ENCODE measurements at places on chromosomes 7 and 10. TPM values are rescaled to one million over a fixed set of nuclear protein-coding genes. Genes with fewer than 3 reads are reported as not detected.

DNA sequence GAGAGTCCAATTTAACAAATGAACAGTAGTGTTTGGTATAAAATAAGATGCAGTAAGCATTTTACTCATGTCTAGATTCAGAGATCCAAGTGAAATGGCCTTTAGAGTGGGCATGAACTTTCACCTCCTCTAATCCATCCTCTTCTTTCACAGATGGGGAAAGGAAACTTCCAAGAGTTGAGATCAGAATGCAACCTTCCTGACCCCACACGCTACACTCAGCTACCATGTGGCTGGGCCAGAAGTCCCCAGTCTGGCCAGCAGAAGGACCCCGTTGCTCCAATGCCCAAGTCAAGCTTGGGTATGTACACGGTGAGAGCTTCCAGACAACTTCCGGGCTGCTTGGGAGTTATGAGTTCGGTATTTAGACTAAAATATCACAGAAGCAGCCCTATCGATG lies 228.0 kb downstream of the ELMO1 start:
- no peak for DNase-seq

- no peak for DNase-seq
Observed at GRCh38 chr7:148156233-148156632, 434.3 kb upstream of the C7orf33 start.

- DNase-seq: peak; percentile 16
Observed at GRCh38 chr10:86876748-86877147, 80.7 kb downstream of the MMRN2 start.

- DNase-seq: no peak
Observed at GRCh38 chr7:130127821-130128317, 57.5 kb downstream of the KLHDC10 start.

GRCh38 chr7:20064974-20065862 lies 152.0 kb downstream of the MACC1 start:
- no peak for DNase-seq

- no peak for DNase-seq
Observed at GRCh38 chr10:61899069-61899531, 2.4 kb upstream of the ARID5B start.

- no peak for DNase-seq
Observed at GRCh38 chr7:32928785-32929298, 28.4 kb upstream of the FKBP9 start.

- DNase-seq: no peak
Observed at GRCh38 chr7:27688646-27689045, 26.0 kb upstream of the HIBADH start.

DNA sequence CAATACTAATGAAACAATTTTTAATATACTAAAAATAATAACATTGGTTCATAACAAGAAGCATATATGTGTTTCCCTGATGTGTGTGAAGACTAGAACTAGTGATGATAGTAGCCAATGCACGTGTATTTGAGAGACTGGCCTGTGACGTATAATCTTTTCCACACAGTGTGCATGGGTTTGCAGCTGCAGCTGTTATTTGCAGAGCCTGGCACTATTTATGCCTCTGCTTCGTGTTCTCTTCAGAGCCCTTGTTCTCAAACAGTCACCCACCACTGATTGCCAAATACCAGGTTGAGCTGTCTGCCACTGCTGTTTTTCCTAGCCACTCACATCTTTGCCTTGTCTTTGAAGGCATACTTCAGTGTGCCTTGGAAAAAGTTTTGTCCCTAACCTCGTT lies 531.7 kb downstream of the ETV1 start:
- DNase-seq: no peak

DNA sequence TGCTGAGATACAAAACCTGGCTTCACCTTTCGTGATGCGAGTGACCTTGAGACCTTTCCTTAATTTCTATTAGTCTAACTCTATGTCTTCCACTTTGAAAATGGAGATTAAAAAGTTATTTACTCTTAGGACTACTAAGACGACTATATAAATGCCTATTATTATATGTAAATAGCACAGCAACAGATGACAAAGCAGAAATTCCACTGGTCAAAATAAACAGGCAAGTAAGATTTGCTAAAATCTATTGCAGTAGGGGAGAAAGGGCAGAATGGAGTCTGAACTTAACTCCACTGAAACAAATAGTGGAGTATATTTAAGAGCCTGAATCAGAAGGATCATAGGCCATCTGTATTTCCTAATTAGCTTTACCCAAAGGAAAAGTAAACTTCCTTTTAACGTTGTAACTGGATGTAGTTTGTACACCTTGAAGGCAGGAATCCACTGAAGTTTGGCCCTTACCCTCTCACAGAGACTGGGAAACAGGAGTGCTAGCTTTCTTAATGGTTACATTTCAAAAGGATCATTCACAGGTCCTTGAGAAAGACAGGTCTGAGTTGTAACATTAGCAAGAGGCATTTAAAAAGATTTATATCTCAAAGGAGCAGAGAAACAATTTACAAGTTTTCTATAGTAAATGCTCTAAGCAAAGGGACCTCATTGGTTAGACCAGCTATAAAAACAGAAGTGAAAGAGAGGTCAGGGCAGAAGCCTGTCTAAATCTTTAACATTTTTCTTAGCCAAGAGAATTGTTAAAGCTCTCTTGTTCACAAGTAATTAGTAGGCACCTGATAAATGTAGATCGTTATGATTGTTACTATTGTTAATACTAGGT lies 332.5 kb downstream of the ZWINT start:
- DNase-seq: no peak

DNA sequence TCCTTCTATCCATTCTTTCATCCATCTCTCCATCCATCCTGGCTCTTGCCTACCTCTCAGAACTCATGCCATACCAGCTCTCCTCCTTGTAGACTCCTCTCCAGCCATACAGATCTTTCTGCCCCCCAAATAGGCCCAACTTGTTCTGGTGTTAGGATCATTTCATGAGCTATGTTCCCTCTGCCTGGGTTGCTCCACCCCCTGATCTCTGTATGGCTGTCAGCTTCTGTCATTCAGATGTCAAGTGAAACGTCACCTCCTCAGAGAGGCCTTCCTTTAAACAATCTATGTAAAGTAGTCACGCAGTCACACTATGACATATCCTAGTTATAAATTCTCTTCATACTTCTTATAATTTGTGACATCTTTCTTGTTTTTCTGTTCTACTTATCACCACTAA lies 42.3 kb upstream of the PNLIPRP3 start:
- no peak for DNase-seq

DNA sequence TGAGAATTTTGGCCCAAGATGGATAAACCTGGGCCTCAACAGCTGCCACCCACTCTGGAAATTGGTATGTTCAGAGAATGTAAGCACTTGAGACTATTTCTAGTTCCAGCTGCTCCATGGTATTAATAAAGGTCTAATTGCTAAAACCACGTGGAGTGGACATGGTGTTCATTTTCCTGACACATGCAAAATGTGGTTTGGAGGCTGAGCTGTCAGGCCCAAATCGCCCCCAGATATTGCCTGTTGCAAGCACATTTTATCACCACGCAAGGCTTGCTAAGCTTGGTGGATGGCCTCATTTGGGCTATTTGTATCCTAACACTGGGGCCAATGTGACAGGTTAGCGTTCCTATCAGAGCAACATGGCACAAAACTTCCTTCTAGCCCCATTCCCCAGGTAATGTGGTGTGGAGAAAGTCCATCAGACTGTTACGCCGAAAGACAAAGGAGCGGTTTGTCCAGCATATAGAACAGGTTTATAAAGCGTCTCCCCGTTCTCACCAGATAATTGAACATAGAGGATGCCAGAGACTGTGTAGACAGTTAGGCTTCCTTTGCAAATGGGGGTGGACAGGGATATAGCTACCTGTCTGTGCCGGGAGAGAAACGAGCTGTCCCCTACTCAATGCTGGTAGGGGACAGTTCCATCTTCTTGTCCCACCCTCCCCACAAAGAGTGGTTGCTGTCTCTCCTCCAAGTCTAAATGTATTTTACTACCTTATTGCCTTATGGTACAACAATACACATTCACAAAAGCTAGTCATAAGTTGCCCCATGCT lies 78.0 kb upstream of the ANKRD1 start:
- DNase-seq: no peak

DNA sequence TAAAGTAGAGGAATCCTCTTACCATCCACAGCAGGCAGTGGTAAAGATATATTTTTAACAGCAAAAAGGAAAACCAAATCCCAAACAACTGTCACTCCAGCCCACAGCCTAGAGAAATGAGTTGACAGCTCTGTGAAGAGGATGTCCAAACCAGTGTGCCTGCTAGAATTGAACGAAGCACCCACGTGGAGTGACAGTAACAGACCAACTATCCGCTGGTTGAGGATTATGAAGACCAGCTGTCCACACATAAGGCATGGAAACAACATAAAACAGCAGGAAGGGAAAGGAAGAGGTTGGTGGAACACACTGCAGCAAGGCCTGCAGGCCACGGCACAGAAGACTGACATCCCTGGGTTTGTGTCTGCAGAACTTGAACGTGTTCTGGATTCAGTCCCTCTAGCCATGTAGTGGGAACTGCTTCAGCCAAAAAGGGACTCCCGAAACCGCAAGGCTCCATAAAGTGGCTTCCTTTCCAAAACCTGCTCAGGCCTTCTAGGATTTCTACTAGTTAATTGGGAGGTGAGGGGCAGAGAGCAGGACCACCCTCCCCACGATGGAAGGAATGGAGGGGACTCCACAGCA lies 324.4 kb downstream of the BICC1 start:
- DNase-seq: no peak

Gene PAPOLB
- total RNA-seq: not detected

Gene MKI67
- 8.9 TPM for total RNA-seq

Gene SLC39A12
- total RNA-seq: not detected

Gene SPDYE1
- total RNA-seq: not detected

Gene SPACDR
- not detected for total RNA-seq

Gene ANKRD30A
- not detected for total RNA-seq

Gene OPALIN
- total RNA-seq: not detected

Gene WNT8B
- total RNA-seq: not detected

Gene ICA1
- total RNA-seq: 43.2 TPM

Gene MUC3A
- not detected for total RNA-seq

Gene CTAGE6
- 0.88 TPM for total RNA-seq
